ENCODE measurements at places on chromosomes 3 and 15. TPM values are rescaled to one million over a fixed set of nuclear protein-coding genes. Genes with fewer than 3 reads are reported as not detected.

Gene SLC33A1
- 23.2 TPM for total RNA-seq

Gene TRPC1
- 8.0 TPM for total RNA-seq

DNA sequence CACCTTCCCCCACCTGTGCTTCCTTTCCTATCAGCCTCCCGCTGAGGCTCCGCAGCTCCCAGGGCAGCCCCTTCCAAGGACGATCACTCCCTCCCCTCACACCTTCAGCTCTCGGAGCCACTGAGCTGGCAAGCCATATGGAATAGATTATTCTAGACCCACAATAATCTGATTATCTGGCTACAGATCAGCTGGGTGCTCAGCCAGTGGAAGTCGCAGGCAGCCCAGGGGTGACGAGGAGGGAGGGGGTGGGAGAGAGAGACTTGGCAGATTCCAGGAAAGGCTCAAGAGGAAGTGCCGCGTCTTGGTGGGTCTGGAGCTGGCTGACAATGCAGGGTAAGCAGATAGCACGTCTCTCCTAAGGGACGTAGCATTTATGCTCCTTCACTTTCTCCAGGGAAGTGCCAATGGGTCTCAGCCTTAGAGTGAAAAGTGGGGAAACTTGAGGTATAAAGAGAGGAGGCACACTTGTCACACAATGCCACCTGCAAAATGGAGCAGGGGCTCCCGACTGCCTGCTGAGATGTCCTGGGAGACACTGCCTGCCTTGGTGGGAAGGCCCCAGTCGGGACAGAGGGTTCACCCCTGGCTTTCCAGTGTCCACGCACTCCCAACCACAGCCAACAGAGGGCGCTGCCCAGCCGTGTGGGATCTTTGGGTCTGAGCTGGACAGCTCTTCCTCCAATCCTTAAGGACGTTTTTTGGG, 9.4 kb upstream of the MESP1 start:
- peak; percentile 89 for ATAC-seq

Gene TM4SF18
- not detected for total RNA-seq

GRCh38 chr3:79729096-79729495, 38.7 kb downstream of the ROBO1 start:
- no peak for ATAC-seq

DNA sequence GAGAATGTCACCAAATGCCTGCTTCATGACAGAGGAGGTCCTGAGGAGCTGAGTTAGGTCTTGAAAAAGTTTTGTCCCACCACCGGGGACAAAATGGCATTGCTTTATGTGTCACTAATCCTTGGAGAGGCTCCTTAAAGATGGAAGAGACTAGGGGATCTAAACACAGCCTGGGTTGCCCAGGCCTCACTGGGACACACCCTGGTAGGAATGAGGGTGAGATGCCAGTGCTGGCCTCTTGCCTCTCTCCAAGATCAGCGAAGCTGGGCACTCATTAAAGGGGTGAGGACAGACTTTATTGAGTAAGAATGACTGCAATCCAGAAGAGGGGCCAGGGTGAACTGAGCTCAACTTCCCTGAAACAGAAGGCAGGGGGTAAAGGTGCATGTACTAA, 58.5 kb upstream of the KLF13 start:
- ATAC-seq: no peak

- ATAC-seq: no peak
These were observed 248.0 kb upstream of the P2RY1 start for GRCh38 chr3:152586974-152587373.

Gene ADAMTSL3
- not detected for total RNA-seq

Gene SCN11A
- total RNA-seq: 0.22 TPM

GRCh38 chr3:195423818-195424217, 19.0 kb downstream of the ACAP2 start:
- no peak for ATAC-seq

DNA sequence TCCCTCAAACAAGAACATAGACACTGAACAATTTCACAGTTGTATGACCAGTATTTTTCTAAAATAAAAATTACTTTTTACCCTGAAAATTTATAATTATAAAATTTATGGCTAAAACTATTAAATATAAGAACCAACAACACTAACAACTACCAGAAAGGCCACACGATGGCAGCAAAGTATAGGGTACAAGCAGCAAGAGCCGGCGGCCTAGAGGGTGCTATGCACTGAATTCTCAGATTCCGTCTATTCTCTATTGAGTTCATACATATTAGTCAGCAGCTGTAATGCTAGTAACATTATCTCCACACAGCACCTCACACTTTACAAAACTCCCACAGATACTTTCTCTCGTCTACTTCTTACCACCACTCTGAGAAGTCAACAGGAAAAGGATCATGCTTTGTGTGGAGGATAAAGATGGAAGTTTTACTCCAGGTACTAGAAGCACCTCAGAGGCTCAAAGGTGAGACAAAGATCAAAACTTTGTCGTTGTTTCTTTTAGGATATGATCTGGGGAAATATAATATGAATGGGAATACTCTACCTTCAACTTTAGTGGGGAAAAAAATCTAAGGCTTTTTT, 160.5 kb downstream of the FGF12 start:
- ATAC-seq: peak; percentile 75

DNA sequence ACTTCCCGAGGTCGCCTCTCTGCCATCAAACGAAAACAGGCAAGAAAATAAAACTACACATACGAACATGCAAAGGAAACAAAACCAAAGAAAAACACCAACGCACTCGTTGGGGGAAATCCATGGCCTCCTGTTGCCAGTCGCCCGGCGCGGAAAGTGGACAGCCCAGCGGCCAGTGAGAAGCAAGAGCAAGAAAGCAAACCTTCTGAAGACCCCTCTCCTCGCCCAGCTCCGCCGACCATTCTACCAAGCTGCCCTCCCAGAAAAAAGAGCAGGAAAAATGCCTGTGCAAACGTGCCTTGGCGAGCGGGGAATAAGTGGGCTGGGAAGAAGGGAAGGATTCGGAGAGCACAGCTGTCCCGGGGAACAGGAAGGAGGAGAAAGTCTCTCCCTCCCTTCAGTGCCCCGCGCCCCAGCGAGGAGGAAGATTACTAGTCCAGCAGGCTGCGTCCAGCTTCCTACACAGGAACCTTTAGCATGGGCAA, 802 bp upstream of the NECTIN3 start:
- ATAC-seq: peak; percentile 23

- no peak for ATAC-seq
These were observed 15.4 kb downstream of the IREB2 start for GRCh38 chr15:78453447-78453846.

Gene KBTBD8
- total RNA-seq: 13.1 TPM

DNA sequence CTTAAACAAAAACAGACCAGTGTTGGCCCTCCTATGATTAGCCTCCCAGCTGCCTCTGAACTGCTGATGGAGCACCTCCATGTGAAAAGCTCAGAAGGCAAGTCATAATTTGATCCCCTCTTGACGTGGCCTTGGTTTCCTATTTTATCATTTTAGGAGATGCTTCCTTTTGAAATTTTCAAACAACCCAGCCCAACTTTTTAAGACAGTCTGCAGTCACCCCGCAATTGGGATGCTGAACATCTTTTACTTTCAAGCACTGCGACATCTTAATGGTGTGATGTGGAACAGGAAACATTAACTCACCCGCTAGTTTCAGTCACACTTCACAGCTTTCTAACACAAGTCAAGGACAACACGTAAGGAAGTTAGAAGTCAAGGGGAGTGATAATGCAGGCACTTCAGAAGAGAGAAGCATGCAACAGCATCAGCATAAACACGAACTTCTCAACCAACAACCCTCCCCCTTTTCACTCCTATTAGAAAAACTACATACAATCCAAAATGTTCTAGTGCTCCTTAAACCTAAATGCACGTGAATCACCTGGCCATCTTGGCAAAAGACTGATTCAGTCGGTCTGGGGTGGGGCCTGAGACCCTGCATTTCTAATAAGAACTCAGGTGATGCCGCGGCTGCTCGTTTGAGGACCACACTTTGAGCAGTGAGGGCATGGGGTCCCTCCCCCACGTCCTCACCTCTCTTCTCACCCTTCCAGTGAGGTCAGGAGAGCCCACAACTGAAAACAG, 161.5 kb downstream of the FOXP1 start:
- peak; percentile 78 for ATAC-seq

GRCh38 chr3:81394651-81395524, 366.6 kb downstream of the GBE1 start:
- ATAC-seq: no peak

DNA sequence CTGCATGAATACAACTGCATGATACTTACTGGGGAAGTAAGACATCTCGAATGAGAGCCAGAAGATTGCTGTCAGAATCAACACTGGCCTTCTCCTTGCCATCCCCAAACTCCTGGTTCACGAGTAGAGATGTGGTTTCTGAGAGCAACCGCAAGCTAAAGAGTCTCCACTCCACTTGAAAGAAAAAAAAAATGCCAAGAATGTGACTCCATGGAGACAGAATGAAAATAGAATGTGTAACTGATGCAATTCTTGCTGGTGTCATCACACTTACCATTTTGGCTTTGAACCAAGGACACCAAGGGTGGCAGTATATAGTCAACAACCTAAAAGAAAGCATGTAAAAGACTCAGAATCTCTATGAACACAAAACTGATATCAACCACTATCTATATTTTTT, 280.4 kb downstream of the ULK4 start:
- ATAC-seq: no peak

GRCh38 chr3:196227629-196228493, 11.5 kb downstream of the SLC51A start:
- no peak for ATAC-seq

GRCh38 chr3:132549890-132550578, 47.0 kb upstream of the ACKR4 start:
- peak; percentile 95 for ATAC-seq

- no peak for ATAC-seq
These were observed 901 bp upstream of the NMB start for GRCh38 chr15:84658788-84659411.

DNA sequence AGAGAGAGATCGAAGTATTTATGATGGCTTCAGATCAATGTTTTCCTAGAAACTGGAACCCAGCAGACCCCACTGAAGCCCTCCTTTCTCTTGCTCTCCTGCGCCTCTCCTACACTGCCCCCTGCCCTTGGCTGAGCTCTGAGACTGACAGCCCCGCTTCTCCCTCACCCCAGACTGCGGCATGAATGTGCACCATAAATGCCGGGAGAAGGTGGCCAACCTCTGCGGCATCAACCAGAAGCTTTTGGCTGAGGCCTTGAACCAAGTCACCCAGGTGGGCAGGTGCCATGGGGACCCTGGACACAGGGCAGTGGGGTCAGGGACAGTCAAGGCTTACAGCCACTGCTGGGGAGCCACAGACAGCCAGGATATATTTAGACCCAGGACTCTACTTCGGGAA, 23.7 kb downstream of the PRKCD start:
- ATAC-seq: no peak

- ATAC-seq: no peak
These were observed 22.7 kb upstream of the EPHB3 start for GRCh38 chr3:184538666-184539431.

Gene LTF
- total RNA-seq: not detected

GRCh38 chr15:90211440-90212143, 10.5 kb downstream of the SEMA4B start:
- no peak for ATAC-seq

DNA sequence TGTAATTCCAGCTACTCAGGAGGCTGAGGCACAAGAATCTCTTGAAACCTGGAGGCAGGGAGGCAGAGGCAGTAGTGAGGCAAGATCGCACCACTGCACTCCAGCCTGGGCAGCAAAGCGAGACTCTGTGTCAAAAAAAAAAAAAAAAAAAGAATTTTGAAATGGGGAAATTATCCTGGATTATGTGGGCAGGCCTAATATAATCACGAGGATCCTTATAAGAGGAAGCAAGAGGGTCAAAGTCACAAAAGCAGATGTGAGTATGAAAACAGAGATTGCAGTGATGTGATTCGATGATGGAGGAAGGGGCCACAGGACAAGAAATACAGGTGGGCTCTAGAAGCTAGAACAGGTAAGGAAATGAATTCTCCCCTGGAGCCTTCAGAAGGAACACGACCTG, 159.6 kb downstream of the LEKR1 start:
- no peak for ATAC-seq

Gene DPPA2
- not detected for total RNA-seq

GRCh38 chr3:106034313-106034712, 165.5 kb upstream of the CBLB start:
- ATAC-seq: no peak

- no peak for ATAC-seq
These were observed 78.1 kb downstream of the ATP10A start for GRCh38 chr15:25784876-25785640.

Gene GOLGA6D
- not detected for total RNA-seq

- no peak for ATAC-seq
These were observed 76.8 kb upstream of the HRH1 start for GRCh38 chr3:11077466-11077865.

Gene SNAP23
- 48.4 TPM for total RNA-seq

GRCh38 chr3:29991198-29991597, 615.2 kb upstream of the TGFBR2 start:
- ATAC-seq: no peak

GRCh38 chr15:60458721-60459120, 20.2 kb downstream of the ICE2 start:
- ATAC-seq: no peak

DNA sequence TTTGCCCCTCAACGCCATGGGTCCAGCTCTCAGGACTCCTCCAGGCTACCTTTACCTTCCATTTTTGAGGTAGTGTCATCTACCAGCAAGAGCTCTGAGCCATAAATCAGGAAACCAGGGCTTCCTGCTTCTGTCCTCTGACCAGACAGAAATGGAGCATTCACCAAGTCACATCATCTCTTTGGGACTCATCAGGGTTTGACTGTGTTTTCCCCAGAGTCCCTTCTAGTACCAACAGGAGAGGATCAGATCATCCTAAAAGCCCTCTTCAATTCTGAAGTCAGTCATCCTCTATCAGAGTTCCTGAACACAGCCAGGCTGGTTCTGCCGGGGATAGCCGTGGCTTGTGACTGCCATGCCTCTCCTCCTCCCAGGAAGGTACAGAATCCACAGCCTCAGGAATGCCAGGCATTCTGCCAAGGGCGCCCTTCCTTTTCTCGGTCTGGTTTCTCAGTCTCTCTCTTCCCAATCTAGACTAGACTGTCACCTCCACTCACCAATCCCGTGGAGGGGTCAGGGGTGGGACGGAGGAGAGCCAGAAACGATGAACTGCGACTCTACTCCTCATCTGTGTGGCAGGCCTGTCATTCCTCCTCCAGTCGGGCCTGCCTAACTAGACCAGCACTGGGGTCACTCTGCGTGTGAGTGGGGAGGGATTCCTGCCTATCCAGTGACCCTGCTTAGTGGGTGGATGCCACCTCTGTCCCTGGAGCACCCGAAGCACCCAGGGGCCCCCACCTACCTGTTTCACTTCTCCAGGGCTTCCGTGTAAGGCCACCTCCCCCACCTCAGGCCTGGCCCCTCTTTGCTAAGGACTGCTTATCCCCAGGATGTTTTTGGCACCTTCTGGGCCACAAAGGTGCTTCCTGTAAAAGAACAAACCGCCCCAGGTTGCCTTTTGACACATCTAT, 30.9 kb downstream of the CCNL1 start:
- peak; percentile 27 for ATAC-seq

GRCh38 chr3:13069495-13069894, 3.7 kb downstream of the IQSEC1 start:
- ATAC-seq: peak; percentile 87

GRCh38 chr15:48458876-48459275, 127.6 kb downstream of the DUT start:
- ATAC-seq: no peak

Gene ARGFX
- not detected for total RNA-seq

Gene ZBED2
- total RNA-seq: 664 TPM

- ATAC-seq: no peak
These were observed 307.4 kb upstream of the COL8A1 start for GRCh38 chr3:99330924-99331532.
